ENCODE measurements at places on chromosomes 3 and 15. TPM values are rescaled to one million over a fixed set of nuclear protein-coding genes. Genes with fewer than 3 reads are reported as not detected.

DNA sequence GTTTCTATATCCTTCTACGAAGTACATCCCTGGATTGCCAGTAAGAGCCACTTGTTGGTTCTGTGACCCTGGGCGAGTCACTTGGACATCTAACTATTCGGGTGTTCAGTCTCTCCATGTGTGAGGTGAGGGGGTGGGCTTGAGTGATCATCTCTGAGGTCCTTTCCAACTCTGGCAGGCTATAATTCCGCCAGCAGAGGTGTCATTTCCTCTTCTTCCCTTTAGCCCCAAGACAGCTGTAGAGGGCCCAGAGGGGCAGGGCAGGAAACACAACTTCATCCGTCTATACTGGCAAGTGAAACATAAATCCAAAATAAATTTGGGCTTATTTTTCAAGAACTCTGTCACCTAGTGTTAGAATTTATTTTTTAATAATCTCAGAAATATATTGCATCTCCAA is 38.1 kb downstream of the C2CD4A start:
- DNase-seq, result no peak

Gene ADAMTS17
- not detected for polyA plus RNA-seq

Gene NMB
- polyA plus RNA-seq, result 11.1 TPM

Gene ANO10
- 73.2 TPM for polyA plus RNA-seq

GRCh38 chr3:77718311-77718710 is 678.4 kb downstream of the ROBO2 start:
- no peak for DNase-seq

DNA sequence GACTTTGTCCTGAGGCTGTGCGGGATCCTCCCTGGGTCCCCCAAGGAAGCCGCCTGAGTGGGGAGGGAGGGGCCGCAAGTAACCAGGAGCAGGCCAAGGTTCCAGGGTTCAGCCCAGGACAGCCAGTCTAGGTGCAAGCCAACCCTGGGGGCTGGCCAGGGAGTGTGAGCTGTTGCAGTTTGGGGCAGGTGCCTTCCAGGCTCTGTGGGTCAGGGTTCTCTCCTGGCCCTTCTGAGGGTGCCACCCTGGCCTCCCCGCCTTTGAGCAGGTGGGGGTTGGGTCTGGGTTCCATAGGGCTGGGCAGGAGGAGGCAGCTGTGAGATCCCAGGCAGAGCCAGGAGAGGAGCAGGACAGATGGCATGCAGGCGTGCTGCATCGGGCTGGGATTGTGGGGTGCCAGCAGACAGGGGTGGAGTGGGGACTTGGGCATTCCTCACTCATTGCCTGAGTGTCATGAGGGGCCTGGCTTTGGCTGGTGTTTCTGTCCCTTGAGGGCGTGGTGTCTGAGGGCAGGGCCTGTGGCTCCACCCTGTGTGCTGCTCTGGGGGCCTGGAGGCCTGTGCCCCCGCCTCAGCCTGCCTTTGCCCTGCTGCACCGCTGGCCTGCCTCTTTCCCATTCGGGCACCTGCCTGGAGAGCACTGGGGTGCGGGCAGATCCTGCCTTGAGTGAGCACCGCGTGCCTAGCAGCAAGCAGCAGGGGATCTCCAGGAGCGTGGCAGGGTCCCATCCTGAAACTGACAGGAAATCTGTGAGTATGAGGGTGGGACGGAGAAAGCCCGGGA is 18.4 kb downstream of the KLF13 start:
- peak; percentile 48 for DNase-seq

- DNase-seq, result peak; percentile 67
These were observed 237.8 kb upstream of the GADL1 start for GRCh38 chr3:31132132-31132769.

DNA sequence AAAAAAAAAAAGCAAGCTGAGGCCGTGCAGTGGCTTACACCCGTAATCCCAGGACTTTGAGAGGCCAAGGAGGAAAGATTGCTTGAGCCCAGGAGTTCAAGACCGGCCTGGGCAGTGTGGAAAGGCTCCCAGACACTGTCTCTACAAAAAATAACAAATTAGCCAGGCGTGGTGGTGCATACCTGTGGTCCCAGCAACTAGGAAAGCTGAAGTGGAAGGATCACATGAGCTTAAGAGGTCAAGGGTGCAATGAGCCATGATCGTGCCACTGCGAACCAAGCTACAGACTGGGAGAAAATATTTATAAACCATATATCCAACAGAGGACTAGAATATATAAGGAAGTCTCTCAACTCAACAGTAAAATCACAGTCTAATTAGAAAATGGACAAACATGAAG is 10.0 kb downstream of the KLHDC8B start:
- DNase-seq, result no peak

GRCh38 chr3:484341-484740 is 287.8 kb downstream of the CHL1 start:
- no peak for DNase-seq

All from GM23248 (cell line).